Mucosa of descending colon (tissue), 3 donors: ENCODE measurements at places on chromosomes 4 and X. TPM values are rescaled to one million over a fixed set of nuclear protein-coding genes. Genes with fewer than 3 reads are reported as not detected.

- no peak for DNase-seq
Measured at GRCh38 chr4:156390599-156391324, 437.1 kb upstream of the CTSO start.

The NPNT gene
- total RNA-seq: 29.6 TPM

DNA sequence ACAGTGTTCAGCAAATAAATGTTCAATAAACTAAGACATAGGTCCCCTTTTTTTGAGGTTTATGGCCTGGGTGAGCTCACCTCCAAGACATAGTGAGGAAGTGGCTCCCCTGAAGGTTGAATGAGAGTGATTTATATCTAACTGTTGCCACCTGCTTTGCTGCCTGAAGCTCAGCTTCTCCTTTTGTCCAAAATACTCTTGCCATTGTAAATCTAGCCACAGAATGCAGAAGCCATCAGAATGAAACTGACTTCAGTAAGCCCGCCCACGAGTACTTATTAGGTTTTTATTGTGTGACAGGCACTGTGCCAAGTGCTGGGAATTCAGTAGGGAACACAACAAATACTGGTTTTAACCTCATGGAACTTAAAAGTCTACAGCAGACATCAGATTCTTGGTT is 18.0 kb downstream of the SPINK2 start:
- no peak for DNase-seq

The EGF gene
- 2.6 TPM for total RNA-seq
